ENCODE measurements at places on chromosomes 13 and 19. TPM values are rescaled to one million over a fixed set of nuclear protein-coding genes. Genes with fewer than 3 reads are reported as not detected.

- DNase-seq = no peak
These were observed 21.0 kb upstream of the SPRY2 start for GRCh38 chr13:80361883-80362327.

- DNase-seq = no peak
These were observed 28.3 kb downstream of the CEBPA start for GRCh38 chr19:33273881-33274662.

GRCh38 chr13:76719955-76720354 is 166.2 kb downstream of the KCTD12 start:
- DNase-seq = no peak

- no peak for DNase-seq
These were observed 5.6 kb downstream of the PPP1R15A start for GRCh38 chr19:48877855-48878195.

HMG20B gene
- 116 TPM for total RNA-seq

NFIC gene
- 2.1 TPM for total RNA-seq

SPRED3 gene
- under 0.01 TPM for total RNA-seq

All from thymus (tissue), 14 donors.